Activated T-cell treated with anti-CD3 and anti-CD28 coated beads for 48 hours (primary cell): ENCODE measurements at places on chromosomes 2 and 18.

DNA sequence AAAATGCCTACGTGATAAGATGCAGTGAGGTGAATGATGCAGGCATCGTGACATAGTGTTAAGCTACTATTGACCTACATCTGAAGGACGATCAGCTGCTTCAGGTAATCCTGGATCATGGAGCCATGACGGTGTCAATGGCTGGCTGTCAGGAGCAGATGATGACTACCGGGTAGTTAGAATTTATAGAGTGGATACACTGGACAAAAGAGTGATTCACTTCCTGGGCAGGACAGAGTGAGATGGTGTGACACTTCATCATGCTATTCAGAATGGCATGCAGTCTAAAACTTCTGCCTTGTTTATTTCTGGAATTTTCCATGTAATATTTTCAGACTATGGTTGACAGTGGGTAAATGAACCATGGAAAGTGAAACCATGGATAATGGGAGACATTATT is 29.5 kb downstream of the METTL8 start:
- DNase-seq: no peak

GRCh38 chr2:118614841-118615271 is 232.6 kb downstream of the EN1 start:
- DNase-seq: no peak

GRCh38 chr2:234981197-234982095 is 29.6 kb downstream of the SH3BP4 start:
- DNase-seq: no peak

DNA sequence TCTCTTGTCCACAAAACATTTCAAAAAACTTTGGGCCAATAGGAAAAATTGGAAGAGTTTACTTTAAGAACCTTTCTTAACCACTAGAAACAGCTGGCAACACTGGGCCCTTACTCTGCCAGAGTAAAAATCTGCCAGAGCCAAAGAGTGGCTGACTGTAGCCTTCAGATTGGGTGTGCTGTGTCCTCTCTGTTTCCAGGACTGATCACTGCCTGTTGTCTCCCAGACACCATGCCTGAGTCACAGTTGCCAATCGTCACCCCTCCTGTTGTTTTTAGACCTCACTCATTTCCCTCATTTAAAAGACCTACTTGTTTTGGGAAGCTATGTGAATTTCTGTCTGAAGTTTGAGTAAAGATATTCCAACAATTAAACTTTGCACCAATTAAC is 159.1 kb downstream of the PPP1R1C start:
- no peak for DNase-seq

DNA sequence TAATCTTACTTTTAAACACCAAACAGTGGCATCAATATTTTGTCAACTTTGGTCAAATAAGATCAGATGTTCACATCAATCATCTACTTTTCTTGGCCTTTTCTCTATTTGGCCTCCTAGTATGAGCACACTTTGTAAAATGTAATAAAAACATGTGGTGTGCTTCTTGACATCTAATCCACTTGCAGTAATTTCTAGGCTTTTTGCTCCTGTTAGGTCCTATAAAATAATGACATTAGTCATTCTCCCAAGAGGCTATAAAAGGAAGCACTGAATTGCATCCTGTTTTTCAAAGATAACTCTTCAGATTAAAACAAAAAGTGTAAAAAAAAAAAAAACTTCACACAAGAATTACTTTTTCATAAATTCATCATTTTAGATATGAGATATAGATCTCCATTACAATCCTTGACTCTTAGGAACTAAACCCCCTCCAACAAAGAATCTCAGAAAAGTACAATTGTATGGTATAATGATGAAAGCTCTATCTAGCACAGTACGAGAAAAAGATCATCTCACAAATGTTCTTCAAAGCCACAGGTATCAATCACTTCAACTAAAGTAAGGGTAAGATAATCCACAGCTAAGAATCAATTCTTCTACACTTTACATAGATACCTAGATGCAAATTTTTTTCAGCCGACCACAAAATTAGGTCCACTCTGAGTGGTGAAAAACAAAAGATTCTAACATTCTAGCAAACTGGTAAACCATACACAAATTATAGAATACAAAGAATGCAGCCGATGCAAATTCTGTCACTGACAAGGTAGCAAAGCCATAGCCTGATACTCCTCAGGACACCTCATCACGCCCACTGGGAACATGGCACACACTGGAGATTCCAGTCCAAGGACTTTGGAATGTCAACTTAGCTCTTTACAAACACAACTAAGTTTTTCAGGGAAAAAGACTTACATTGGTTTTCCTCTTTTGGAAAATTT is 2.7 kb downstream of the BCL2 start:
- DNase-seq: no peak

GRCh38 chr2:115118306-115118705 is 675.9 kb downstream of the DPP10 start:
- no peak for DNase-seq

DNA sequence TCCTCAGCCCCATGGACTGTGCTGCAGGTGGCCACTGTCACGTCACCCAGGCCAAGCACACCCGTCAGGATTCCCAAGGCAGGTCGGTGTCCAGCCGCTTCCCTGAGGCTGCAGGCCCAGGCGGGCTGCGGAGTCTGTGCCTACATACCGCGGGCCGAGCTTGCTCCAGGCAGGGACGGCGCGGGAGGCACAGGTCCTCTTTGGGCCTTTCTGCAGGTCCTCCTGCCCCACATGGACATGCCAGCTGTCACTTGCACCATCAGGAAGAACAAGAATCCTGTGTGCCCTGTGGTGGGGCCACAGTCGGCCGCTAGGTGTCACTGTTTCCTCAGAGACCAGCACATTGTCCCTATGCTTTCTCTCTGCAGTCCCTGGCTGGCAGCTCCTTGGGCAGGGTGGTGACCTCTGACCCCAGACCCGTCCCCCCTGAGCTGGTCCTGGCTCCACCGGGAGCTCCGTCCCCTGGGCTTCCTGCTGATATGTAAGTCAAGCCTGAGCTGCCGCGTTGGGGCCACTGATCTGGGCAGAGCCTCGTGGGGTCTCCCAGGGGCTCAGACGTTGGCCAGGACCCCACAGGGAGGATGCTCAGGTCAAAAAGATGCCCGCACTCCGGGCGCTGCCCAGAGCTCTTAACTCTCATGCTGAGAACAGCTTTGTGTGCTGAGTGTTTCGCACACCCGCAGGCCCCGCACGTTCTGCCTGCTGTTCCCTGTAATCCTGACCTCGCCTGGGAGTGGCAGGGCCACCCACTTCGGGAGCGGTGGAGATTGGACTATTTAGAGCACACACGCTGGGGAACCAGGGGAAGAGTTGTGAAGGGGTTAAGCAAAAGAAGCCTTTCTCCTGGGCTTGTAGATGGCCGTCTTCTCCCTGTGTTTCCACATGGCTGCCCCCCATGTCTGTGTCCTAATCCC is 17.3 kb upstream of the AGXT start:
- peak; percentile 76 for DNase-seq

GRCh38 chr18:31977270-31977872 is 34.4 kb upstream of the TRAPPC8 start:
- DNase-seq: no peak

- no peak for DNase-seq
Measured at GRCh38 chr2:47687856-47688255, 95.1 kb upstream of the MSH6 start.

DNA sequence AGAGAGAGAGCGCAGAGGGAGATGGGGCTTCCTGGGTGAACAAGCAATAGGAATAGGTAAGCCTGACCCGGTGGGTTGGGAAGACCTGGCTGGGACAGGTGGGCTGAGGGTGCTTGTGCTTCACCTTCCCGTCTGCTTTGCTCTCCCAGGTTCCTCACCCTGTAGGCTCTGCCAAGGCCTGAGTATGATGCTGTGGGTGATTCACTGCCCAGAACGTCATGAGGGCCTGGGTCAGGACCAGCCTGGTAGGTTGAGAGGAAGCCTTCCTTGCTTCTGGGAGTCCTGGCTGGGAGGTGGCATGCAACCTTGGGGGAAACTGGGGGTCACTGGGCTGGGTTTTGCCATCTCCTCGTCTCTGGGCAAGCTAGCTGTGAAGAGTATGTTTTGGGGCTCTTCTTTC is 220.2 kb upstream of the APCDD1 start:
- DNase-seq: no peak

DNA sequence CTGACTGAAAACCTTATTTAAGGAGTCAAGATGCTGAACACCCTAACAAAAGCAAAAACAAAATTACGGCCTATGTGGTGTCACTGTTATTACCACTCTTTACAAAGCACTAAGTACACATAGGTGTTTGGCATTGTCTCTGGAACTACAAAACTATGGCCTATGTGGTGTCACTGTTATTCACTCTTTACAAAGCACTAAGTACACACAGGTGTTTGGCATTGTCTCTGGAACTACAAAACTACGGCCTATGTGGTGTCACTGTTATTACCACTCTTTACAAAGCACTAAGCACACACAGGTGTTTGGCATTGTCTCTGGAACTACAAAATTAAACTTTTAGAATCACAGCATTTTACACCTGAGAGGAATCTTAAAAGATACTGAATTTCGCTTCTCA is 47.4 kb downstream of the SLC35F5 start:
- DNase-seq: no peak

DNA sequence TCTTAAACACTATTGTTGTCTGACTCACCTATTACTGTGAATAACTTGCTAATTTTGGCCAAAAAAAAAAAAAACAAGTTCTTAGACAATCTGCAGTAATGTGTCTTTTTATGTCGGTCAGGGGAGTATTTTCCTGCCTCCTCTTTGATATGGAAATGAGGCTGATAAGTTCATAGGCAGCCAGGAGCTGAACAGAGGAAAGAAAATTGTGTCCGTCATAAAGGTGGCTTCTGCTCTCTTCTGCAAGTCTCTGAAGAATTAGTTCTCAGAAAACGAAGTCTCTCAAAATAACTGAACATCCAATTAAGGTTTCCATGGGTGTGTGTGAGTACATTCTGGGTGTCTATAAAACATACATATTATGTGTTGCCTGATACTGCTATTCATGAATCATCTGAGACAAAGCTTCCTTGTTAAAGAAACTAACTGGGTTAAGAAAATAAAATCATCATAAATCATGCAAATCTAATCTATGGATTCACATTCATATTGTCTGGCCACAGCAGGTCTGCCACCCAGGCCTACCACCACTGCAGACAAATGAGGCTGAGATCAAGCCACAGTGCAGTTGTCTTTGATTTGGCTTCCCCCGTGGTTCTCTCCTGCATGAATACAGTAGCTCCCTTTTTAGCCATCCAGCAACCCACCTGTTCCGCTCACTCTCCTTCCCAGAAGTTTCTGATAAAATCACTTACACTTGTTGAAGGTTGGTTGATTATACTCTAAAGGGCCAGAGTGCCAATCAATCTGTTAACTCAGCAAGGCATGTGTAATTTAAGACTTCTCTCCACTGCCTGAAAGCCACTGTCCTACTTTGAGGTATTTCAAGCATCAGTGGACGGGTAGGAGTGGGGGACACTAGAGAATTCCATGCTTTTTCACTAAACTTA is 19.4 kb upstream of the SP5 start:
- DNase-seq: no peak

GRCh38 chr2:10922307-10923007 is 10.7 kb downstream of the KCNF1 start:
- no peak for DNase-seq

DNA sequence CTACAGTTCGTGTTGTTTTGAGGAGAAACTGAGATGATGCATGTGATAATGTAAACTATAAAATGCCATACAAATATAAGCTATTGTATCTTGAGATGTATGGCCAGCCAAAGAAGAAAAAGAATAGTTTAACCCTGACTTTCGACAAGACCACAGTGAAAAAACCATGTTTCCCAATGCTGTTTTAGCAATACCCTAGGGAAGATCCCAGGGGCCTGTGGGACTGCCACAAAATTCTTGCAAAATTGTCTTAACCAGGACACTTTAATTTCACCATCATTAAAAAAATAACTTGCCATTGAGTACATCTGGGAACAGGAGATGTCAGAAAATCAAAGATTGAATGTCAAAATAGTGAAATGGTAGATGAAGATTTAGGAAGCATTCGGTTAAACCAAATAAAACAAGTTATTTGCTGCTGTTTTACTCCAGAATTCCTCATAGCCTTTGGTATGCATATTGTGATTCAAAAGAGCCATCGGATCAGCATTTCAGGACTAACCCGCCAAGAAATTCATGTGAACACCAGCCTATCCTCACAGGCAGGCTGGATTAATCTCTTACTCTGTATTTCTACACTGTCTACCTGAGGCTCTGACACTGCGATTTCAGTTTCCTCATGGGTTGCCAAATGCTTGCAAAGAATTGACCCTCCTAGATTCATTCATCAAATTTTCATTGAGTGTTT is 49.0 kb upstream of the SP3 start:
- DNase-seq: no peak

DNA sequence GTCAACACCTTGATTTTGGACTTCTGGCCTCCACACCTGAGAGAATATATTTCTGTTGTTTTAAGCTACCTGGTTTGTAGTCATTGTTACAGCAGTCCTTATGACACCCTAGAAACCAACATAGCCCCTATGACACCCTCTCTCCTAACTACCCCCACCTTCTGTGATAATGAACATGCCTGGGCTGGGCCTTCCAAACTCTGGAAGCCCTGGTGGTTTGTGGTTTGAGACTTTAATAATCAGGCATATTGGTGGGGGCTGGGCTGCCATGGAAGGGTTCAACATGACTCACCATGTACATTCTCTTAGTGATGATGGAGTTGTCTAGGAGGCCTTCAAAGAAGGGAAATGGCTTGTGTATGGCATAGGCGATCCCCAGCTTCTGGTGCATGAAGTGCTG is 3.3 kb downstream of the SP110 start:
- DNase-seq: no peak

- no peak for DNase-seq
Measured at GRCh38 chr2:33213648-33214047, 262.8 kb upstream of the RASGRP3 start.

- no peak for DNase-seq
Measured at GRCh38 chr2:31219131-31219969, 2.0 kb upstream of the CAPN14 start.
